C1 segment of cervical spinal cord (tissue), 14 donors: ENCODE measurements at places on chromosomes 2 and 18.

GRCh38 chr2:227296671-227297405, 28.2 kb upstream of the MFF start:
- no peak for DNase-seq

DNA sequence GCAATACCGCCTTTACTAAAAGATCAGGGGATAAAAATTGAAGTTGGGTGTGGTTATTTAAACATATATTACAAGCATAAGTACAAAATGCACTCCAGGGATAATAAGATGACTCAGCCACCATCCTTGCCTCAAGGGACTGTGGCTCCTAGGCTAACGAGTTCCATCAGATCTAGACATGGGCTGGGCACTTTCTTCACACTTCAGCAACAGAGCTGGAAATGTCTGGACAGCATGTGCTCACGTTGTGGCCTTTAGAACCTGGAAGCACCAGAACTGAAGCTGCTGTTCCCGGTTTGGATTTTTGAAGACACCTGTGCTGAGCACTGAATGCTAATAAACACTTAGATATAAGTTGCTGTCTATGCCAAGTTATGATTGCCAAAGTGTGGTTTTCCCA, 384.2 kb upstream of the SALL3 start:
- no peak for DNase-seq

GRCh38 chr2:71538656-71539265, 85.4 kb downstream of the DYSF start:
- DNase-seq = no peak

GRCh38 chr2:176121190-176122051, 1.1 kb upstream of the HOXD9 start:
- DNase-seq = no peak

DNA sequence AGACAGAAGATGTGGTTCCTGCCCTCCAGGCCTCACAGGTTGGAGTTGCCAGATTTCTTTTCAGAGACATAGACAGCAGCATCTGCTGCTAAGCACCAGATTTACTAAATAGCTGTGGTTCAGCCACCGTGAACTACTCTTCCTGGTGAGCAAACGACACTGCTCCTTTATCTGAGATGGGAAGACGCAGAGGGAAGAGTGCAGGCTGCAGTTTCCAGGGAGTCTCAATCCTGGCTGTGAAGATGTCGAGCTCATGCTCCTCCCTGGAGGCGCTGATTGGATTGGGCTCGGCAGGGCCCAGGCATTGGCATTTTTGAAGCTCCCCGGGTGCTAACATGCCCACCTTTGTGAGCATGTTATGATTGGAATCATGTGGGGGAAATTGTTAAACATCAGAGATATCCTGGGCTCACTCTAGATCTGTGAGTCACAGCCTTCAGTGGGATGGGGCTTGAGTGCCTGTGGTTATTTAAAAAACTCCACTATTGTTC, 314.8 kb downstream of the TSN start:
- no peak for DNase-seq

DNA sequence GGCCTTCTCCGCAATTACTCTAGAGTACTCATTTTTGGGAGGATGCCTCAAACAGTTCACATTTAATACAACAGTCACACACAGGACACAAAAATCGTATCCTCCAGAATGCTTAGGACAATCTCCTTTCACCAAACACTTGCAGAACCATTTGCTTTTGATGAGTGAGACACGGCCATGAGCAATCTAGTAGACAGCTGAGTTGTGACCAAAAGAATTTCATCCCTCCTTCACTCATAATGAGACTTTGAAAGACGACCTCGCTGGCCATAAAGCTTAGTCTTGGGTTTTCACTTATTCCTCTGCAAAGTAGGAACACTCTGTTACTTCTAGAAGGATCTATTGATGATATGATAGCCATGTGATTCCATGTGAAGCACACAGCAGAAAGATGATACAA, 87.5 kb upstream of the SLC35G4 start:
- no peak for DNase-seq

GRCh38 chr2:143696651-143697050, 567.4 kb downstream of the ARHGAP15 start:
- DNase-seq = no peak

DNA sequence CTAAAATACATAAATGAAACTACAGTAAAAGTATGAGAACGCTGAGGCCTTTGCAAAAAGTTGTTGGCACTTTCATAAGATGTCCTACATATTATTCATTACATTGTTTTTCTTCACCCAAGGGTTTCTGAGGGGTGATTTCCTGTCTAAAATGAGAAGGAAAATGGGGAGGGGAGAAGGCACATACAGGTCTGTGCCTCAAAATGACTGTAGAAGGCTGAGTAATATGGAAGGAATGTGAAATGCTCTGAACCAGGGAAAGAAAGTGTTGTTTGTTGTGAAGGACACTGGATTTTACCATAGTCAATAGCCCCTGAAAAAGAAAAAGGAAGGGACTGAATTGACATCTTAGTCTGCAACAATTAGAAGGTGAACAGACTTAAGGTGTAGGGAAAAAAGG, 99.5 kb upstream of the RNF152 start:
- DNase-seq = no peak

DNA sequence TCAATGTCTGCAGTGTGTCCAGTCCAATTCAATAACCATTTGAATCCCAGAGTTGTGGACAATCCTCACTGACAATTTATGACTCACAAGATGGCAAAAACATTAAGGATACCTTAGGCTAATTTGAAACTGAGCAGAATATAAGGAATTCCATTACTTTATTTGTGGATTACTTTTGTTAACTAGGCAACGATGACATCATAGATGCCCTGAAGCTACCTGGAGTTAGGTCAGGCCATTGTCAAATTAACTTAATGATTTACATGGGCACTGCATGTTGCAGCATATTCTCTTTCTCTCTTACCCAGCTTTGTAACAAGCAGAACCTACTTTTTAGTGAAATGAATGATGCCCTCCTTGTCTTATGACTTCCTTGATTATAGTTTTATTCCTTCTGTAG, 100.0 kb upstream of the CDCA7 start:
- DNase-seq = no peak

DNA sequence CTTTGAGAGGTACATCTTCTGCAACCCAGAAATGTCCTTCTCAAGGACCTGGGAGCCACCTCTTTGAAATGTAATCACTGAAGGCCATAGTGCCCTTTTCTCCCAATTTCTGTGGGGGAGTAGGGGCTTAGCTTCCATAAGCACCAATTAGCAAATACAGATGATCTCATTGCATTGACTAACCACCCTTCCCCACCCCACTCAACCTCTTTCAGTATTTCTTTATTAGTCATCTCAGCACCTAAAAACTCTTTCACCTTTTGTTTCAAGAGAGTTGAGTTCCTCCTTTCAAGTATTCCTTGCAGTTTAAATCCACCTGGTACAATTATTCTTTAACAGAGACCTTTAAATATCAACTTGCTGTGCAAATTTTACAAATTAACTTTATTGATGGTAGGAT, 1011.8 kb upstream of the CDH2 start:
- no peak for DNase-seq

- no peak for DNase-seq
These were observed 61.3 kb upstream of the PGAP1 start for GRCh38 chr2:196987649-196988364.

- peak; percentile 70 for DNase-seq
These were observed 2.8 kb downstream of the IHH start for GRCh38 chr2:219057709-219058540.

DNA sequence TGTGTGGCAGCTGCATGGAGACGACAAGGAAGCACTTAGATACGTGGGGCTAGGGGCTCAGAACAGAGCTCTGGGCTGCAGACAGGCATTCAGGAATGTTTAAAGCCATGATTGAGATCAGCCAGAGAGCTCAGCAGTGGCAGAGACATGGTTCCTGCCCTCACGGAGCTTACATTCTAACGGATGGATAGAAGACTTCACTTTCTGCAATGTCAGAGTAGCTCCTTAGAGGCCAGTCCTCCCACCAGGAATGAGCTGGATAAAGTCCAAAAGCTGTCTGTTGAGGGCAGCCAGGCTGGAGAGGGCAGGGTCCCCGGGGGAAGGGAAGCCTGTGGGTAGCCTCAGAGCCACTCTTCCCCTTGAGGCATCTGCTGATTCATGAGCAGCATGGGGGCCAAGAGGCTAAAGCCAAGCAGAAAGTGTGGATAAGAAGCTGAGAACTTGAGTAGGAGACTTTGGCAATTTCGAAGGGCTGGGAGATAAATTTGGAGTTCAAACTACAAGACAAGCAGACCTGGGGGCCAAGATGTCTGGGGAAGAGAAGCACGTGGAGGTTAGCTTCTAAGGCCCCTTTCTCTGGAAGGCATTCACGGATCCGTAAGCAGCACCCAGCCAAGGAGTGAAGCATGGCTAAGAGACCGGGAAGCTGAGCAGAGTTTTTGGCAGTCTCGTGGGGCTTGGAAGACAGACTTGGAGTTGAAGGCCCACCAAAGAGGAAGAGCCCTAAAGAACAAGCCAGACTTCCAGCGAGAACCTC, 9.7 kb upstream of the CIB4 start:
- no peak for DNase-seq

DNA sequence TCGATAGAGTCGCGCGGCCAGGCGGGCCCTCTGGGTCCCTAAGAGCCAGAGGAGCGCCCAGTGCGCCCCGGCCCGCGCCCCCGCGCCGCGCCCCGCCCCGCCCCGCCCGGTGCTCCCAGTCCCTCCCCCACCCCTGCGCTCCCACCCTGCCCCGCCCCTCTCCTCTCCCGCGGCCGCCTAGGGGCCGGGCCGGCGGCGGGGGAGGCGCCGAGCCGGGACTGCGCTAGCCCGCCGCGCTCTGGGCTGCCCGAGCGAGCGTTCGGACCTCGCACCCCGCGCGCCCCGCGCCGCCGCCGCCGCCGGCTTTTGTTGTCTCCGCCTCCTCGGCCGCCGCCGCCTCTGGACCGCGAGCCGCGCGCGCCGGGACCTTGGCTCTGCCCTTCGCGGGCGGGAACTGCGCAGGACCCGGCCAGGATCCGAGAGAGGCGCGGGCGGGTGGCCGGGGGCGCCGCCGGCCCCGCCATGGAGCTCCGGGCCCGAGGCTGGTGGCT, at the start of gene GPC1:
GPC1 (plus strand) TSS at position 207 of the 491 bp plus-strand sequence; CDS start at position 463, 256 bp downstream.
- DNase-seq = peak; percentile 64

DNA sequence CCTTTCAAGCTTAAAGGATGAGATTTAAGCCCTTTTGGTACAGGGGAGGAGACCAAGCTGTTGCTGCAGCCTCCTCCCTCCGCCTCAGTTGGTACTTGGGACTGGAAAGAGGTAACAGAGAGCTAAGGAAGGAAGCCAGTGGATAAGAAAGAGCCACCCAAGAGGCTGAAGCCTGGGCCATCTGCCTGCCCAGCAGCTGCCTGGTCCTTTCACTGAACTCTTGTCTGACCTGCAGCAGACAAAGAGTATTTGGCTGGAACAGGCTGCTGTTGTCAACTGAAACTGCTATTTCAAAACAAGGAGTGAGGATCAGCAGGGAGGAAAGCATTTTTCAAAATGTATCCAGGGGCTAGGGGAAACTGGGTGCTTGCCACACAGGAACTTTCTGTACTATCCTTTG, 30.3 kb downstream of the TNS1 start:
- DNase-seq = no peak

- DNase-seq = no peak
These were observed 532.0 kb upstream of the POU3F3 start for GRCh38 chr2:104321796-104322349.

DNA sequence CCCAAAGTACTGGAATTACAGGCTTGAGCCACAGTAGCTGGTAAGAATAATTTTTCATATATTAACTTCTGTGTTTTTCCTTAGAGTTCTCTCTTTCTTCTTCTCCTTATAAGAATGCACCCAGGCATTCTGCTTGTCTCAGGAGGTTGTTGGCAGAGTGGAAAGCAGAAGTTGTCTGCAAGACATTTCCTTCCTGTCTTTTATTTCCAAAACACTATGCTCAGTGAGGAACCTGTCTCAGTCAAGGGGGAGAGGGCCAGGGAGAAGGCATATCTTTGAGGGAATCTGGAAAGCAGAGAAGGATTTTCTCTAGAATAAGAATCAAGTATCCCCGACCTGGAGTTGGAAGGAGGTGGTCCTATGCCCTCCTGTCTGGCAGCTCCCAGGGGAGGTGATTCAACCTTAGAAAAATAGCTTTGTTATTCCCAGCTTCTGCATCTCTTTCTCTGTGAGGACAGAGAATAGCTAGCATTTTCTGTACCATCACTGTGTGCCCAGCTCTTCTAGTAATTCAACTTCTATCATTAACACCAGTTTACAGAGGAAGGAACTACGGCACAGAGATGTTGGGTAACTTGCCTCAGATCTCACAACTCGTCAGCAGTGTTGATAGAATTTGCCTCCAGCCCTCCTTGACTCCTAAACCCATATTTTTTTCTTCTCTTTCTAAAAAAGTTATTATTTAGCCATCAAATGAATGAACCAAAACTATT, 3.8 kb upstream of the LPIN2 start:
- DNase-seq = peak; percentile 16

GRCh38 chr2:174062934-174063333, 97.8 kb upstream of the SP3 start:
- no peak for DNase-seq

DNA sequence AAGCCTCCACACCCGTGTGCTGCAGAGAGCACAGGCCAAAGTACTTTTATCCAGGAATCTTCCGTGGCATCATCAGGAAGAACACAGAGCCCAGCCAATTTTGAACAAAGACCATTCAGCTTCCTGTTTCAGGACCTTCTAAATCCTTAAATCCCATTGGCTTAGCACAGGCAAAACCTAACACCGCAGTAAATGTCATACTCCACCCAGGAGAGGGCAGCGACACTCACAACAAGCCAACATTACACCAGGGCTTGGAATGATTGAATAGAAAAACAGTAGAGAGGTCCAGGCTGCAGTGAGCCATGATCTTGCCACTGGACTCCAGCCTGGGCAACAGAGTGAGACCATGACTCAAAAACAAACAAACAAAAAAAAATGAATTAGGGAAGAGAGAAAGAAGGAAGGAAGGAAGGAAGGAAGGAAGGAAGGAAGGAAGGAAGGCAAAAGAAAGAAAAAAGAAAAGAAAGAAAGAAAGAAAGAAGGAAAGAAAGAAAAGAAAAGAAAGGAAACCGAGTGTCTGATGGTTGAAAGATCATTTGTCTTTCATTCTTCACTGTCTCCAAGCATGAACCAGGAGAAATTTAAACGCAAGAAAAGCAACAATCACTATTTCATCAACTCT, 144.6 kb upstream of the SATB2 start:
- no peak for DNase-seq

DNA sequence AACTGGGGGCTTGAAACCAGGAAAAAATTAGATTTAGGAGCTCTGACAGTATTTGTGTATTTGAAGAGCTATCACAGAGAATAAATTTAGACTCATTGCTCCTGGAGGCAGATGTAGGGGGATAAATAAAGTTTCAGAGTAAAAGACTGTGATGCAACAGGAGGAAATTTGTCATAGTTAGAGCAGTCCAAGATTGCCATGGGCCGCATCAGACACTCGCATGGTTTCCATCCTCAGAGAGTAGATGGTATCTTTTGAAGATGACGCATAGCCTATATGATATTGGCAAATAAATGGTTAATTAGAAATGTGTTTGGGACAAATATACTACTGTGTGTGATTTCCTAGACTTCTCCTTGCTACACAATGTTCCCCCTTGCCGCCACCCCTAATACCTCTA, 170.5 kb downstream of the FTCDNL1 start:
- DNase-seq = no peak
